ENCODE measurements at places on chromosomes 11 and 22.

DNA sequence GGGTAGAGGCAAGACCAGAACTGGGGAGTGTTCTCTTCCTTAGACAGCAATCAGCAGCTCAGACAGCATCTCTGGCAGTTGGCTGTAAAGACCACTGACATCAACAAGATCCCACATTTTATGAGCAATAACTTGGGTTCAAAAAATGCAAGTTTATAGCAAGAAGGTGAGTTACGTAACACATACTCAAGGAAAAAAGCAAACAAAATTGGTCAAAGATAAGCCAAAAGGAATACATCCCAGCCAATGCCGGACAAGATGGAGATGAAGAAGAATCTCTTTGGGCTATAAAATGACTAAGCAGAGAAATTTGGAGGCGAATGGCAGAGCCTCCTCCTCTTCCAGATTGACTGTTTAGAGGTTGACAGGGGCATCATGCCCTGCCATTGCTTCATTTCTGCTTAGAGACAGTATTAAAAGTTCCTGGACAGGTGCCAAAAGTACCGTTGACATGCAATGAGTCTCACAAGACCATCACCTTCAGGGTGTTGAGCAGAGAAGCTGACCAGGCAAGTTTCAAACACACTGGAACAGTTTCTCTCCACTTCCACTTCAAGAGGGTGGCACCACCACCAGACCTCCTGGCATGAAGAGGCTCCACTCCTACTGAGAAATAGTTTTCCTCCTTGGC lies 55.9 kb downstream of the ENDOD1 start:
- DNase-seq, result no peak

GRCh38 chr11:122367809-122368231 lies 251.8 kb upstream of the BLID start:
- no peak for DNase-seq

DNA sequence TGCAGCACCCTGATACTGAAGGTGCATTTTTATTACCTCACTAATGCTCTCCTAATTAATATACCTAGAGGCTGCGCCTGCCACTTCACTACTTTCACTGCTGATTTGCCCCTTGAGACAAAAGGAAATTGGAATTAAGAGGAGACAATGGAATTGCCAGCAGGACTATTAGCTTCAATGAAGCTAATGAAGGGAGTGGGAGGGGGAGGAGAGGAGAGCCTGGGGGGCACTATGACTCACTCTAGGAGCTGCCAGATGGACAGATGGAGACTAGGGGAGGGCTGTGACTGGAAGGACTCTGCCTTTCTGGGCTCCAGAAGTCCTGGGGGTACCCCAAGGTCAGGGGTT lies 102.8 kb upstream of the DRD2 start:
- peak; percentile 57 for DNase-seq

DNA sequence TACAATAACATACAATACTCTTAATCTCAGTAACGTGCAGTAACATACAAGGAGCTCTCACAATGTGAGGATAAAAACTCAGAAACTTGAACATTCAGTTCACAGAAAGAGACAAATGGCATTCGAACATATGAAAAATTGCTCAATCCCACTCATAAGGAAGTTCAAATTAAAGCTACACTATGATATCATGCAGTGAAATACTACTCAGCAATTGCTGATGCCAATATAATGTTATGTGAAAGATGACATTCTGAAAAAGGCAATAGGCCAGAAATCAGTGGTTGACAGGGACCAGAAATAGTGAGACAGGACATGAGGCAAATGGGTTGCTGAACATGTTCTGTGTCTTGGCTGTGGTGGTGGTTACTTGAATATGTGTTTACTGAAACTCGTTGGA lies 33.7 kb upstream of the PITPNB start:
- no peak for DNase-seq

DNA sequence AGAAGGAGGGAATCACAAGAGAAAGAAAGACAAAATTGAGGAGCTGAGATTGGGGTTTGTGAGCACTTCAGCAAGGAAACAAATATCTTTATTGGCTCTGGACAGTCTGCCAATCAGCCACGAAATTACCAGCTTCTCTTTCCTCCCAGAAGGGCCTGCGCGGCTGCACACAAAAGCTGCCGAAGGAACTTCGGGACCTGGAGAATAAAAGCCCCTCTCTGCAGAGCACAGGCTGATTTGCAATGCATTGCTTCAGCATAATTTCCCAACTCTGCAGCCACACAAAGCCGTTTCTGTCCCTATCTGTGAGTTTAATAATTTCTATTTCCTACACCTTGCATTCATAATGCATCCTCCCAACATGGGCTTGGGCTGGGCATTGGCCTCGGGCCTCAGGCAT lies 522.6 kb downstream of the BUD13 start:
- DNase-seq, result no peak

GRCh38 chr11:8959546-8960166 lies 4.6 kb downstream of the TMEM9B start:
- peak; percentile 19 for DNase-seq

- DNase-seq, result no peak
Observed at GRCh38 chr22:33247758-33248157, 189.6 kb upstream of the SYN3 start.

DNA sequence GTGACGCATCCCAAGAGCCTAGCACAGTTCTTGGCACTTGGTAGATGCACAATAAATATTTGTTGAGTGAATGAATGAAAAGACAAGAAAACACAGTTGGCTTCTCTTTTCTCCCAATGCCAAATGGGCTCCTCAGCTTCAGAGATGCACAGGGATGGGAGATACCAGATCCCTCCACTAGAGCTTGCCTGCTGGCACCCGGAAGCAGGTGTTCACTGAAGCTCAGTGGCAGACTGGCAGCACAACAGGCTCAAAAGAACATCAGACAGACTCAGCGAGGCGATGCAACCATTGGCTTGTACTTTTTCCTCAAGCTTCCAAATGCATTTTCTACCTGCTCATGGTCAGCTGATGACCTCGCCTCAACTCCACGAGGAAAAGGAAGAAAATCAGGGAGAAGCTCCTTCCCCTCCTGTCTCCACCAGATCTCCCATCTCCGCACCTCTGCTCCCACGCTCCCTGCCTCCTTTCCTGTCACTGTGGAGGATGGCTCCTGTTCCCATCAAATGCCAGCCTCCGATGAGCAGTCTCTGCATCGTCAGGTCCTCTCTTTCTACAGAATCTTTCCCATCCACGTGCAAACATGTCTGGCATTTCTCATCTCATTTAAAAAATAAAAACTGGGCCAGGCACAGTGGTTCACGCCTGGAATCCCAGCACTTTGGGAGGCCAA lies 5.8 kb downstream of the RAPSN start:
- DNase-seq, result peak; percentile 69

GRCh38 chr22:35378621-35379020 lies 2.3 kb upstream of the HMOX1 start:
- DNase-seq, result no peak

- DNase-seq, result no peak
Observed at GRCh38 chr11:82557274-82557673, 176.4 kb downstream of the FAM181B start.

- no peak for DNase-seq
Observed at GRCh38 chr11:64362339-64362738, 3.4 kb downstream of the RPS6KA4 start.

DNA sequence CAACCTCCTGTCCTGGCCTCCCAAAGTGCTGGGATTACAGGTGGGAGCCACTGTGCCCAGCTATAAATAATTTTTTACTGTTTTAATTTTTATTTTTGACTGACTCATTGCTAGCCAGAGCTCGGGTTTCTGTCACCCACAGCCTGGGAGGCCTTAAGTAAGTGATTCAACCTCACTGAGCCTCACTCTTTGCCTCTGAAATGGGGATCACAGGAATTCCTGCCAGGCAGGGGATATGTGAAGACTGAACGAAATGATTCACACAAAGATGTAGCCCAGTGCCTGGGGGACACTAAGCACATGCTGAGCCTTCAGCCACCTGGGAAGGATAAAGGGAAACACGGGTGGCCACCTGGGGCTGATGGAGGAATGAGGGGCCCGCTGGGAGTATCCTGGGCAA lies 3.8 kb upstream of the LRRC74B start:
- DNase-seq, result no peak

DNA sequence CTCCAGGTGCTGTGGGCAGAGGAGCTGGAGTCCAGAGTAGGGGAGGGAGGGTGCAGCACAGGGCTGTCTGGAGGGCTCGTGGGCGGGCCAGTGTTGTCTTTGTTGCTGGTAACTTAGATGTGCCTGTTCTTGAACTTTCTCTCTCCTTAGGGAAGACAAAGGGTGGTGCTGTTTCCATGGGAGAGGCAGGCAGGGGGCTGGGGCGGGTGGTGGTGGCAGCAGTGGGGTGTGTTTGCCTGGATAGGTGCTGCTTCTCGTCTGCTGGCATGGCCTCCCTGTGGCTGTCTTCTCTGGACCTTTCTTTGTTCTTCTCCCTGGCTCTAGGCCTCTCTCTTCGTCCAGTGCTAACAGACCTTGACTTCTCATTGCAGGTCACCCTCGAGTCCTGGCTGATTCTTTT lies 8.5 kb downstream of the SIDT2 start:
- no peak for DNase-seq

DNA sequence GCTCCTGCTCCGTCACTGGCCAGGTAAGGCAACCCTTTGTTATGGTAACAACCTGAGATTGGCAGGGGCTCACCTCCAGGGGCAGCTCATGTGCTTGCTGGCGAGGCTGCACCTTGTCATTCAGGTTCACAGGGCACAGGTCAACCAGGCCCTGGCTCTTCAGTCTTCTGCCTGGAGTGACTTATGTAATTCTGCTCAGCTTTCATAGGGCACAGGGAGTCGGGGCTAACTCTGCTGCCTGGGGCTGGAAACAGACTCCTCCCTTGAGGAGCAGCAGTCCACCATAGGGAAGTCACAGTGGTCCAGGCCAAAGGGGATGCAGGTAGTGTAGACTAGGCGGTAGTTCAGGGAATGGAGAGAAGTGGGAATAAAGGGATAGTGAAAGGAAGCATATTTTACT lies 1.5 kb upstream of the MIF start:
- DNase-seq, result no peak

DNA sequence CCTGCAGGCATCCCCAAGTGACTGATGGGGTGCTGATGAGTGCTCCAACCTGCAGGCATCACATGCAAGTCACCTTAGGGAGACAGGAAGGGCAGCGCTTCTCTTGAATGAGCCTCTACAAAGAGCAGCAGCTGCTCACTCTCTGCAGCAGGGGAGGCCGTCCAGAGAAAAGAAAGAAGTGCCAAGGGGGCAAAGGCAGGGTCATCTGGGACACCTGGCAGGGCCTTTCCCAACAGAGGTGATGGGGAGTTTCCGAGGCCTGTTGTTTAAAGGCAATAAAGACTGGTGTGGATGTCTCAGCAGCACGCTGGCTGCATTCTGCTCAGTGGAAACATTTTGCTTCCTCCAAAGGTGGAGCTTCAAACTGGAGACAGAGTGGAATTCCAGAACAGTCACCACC lies 113.7 kb downstream of the ETS1 start:
- peak; percentile 23 for DNase-seq

Measured in NCI-H1092 treated with DMSO at 0.1 percent for 48 hours (cell line).